ENCODE measurements at places on chromosomes 16 and 17. TPM values are rescaled to one million over a fixed set of nuclear protein-coding genes. Genes with fewer than 3 reads are reported as not detected.

DNA sequence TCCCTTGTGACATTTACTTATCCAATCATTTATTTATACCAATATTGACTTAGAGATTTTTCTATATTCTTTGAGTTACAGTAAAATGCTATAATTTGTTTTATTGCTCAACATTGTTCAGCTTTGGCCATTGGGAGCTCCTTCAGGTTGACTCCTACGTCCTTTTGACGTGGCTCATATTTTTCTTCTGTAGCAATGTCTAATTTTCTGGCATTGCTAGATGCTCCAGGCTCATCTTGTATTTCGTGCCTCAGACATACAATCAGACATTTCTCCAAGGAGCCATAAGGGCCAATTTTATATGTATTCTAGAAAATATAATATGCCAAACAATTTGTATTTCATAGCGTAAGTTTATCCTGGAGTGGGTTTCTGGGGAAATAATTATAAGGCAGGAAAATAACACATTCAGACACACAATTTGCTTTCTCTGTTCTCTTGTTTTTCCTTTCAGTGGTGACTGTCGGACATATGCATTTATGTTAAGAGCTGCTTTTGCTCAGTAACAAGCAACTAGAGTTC is 355.1 kb upstream of the MON1B start:
- DNase-seq, result no peak

- no peak for DNase-seq
These were observed 5.1 kb upstream of the KIFC3 start for GRCh38 chr16:57807252-57807967.

DNA sequence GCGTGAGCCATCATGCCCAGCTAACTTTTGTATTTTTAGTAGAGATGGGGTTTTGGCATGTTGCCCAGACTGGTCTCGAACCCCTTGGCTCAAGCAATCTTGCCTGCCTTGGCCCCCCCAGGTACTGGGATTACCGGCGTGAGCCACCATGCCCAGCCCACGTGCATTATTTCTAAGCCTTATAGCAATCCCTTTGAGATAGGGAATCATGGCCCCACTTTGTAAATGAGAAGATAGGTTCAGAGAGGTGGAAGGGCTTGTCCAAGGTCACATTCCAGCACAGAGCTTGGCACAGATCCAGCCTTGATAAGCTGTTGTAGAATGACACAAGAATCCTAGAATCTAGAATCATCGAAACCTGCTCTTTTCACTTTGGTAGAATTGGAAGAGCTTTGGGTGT is 4.2 kb upstream of the PYCARD start:
- no peak for DNase-seq

DNA sequence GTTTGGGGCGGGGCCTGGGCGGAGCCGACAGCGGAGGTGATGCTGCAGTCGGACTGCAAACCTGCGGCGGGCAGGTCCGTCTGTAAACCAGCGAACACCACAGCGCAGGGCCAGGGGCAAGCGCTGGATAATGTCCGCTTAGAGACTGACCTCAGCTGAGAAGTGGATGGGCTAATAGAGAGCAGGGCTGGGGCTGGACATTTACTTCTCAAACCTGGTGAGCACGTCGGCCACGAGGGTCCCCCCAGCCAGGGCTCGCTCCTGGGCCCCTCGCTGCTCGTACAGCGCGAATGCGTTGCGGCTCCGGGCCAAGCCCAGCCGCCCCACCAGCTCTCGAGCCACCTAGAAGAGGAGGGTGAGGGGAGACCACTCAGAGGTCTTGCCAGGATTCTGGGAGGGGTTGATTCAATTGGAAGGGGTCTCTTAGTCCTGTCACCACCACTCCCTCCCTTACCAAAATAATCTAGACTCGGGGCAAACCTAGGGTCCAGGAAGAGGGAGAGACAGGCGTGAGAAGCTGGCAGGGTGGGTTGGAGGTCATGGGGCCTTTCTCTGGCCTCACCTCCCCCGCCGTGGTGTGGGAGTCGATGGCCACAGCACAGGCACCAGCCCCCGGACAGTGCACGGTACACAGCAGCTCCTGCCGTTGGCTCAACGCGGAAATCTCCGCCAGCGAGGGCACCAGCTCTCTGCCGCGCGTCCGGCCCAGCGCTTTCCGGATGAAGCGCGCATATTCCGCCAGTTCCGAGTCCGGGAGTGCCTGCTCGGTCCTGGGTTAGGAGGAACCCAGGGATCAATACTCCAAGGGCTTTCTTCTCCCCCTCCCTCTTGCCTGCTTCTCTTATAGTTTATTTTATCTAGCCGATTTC is 5.8 kb downstream of the PLEKHH3 start:
- no peak for DNase-seq

DNA sequence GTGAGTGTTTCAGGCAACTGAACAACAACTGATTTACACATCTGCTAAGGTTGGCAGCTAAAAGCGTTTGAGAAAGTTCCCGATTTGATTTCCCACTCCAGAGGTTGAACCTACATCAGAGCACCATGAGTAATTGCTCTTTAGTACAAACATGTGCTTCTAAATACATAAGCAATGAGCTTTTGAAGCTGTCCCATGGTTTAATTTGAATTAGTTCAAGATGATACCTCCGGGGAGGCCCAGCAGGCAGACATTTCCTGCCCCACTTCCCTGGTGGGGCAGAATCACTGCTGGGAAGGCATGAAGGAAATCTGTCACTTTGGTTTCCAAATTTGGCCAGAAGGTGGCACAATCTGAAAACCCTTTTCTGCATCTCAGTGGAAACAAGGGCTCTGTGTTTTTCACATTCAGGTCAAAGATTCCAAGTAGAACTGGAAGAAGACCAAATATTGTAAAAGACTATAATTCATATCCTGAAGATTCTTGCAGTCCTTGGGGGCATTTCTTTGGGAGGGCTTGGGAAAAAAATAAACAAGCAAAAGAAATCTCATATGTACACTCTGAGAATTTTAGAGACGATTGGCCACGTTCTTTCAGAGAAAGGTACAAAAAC is 176.2 kb upstream of the FAM20A start:
- peak; percentile 92 for DNase-seq

- DNase-seq, result no peak
These were observed 220.8 kb downstream of the RPTOR start for GRCh38 chr17:80765241-80765961.

Gene NTN1
- total RNA-seq, result 32.8 TPM

Gene ADAMTS18
- total RNA-seq, result 9.2 TPM

Gene RIPOR1
- total RNA-seq, result 50.5 TPM

Measured in tongue (tissue), 3 donors.